RPMI8226 (cell line): ENCODE measurements at places on chromosomes 11 and 22.
A peak's percentile ranks its signal among the peaks of the same experiment; 100 is the strongest.

GRCh38 chr11:116211147-116211546 is 561.6 kb downstream of the BUD13 start:
- no peak for DNase-seq

DNA sequence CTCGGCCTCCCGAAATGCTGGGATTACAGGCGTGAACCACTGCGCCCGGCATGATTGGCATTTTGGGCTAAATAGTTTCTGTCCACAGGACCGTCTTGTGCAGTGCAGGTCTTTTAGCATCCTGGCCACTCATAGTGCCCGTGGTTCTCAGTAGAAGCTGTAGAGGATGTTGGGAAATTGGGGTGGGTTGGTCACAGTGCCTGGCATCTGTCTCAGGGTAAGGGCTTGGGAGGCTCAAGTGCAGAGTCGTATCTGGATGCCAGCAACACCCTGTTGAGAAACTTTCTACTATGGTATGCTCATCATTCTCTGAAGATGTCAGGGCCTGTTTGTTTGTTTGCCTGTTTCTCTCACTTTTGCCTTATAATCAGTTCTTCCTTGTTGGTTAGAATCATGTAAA is 21.9 kb downstream of the UBE2L3 start:
- DNase-seq = no peak

DNA sequence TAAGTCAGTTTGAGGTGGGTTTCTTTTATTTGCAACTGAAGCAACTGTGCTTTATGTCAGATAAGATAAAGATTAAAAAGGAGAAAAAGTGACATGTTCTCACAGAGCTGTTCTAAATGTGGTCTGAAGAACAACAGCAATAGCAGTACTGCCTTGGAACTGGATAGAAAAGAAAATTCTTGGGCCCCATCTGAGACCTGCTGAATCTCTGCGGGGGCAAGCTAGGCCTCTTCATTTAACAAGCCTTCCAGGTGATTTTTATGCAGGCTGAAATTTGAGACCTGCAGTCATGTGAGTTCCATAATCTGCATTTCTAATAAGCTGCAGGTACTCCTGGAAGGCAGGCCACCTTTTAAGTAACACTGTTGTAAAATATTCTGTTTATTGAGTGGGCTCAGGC is 91.4 kb upstream of the CTSC start:
- DNase-seq = no peak

DNA sequence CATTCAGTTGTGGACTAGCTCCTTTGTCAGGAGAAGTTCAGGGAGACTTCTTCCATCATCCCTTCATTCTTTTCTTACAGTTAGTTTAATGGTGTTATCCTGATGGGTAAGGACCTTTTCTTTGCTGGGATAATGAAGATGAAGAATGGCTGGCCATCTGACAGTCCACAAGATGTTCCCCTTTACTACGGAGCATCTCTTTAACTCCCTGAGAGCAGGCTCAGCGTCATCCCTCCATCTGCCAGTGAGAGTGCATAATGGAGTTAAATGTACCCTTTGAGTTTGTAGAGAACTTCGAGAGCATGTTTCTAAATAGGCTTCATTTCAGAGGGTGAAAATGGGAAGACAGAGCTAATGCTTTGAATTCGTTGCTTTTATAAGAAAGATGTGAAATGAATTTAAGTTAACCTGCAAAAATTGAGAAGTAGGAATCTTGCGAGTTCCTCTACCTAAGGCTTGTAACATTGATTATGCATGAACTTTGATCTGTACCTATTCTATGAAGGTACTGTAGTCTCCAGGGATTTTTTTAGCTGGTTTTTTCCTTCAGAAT is 1.7 kb downstream of the EP300 start:
- DNase-seq = peak; percentile 41

DNA sequence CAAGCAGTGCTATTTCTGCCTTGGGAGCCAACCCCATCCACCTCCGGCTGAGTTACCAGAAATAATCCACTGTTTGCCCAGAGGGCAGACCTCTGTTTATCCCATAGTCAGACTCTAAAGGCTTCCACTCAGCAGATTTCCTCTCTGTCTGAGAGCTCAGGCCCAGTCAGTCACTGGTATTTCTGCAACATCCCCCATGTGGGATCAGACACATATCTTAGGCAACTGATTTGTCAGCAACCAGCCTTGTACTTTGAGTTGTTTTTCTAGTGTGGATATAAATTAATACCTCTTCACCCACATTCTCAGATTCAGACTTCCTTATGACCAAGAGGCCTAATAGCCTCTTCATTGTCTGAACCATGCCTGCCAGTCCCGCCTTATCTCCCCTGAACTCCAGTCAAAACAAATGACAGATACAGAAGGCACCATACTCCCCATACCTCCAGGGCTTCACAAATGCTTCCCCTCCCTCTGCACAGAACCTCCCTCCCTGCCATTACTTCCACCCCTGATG is 193.6 kb downstream of the FAM76B start:
- DNase-seq = no peak
